ENCODE measurements at places on chromosomes 12 and 14. TPM values are rescaled to one million over a fixed set of nuclear protein-coding genes. Genes with fewer than 3 reads are reported as not detected.

P2RX7 gene
- total RNA-seq = 21.4 TPM

CHGA gene
- total RNA-seq = not detected

RNASE7 gene
- not detected for total RNA-seq

DNA sequence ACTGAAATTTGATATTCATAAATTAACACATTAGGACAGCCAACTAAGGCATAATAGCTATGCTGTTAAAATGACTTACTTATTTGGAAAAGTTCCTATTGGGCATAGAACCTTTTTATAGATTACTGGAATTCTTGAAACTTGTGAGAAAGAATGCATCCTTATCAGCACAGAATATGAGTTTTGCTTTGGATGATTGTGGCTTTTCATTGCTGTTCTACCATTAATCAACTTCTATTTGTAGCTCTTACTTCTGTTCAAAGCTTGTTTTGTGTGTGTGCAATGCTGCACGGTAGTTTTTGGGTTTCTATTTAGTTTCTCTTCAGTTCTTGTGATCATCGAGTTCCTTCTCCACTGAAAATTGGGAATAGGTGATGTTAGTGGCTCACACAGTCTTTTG, 152.4 kb upstream of the PELI2 start:
- no peak overlapping the region for H3K27ac ChIP-seq
- no peak overlapping the region for H3K4me3 ChIP-seq
- H3K27me3 ChIP-seq = peaks cover 19% of the 10 kb centered on the region
- H3K36me3 ChIP-seq = no peaks in the 10 kb centered on the region
- H3K4me1 ChIP-seq = no peaks in the 10 kb centered on the region

DNA sequence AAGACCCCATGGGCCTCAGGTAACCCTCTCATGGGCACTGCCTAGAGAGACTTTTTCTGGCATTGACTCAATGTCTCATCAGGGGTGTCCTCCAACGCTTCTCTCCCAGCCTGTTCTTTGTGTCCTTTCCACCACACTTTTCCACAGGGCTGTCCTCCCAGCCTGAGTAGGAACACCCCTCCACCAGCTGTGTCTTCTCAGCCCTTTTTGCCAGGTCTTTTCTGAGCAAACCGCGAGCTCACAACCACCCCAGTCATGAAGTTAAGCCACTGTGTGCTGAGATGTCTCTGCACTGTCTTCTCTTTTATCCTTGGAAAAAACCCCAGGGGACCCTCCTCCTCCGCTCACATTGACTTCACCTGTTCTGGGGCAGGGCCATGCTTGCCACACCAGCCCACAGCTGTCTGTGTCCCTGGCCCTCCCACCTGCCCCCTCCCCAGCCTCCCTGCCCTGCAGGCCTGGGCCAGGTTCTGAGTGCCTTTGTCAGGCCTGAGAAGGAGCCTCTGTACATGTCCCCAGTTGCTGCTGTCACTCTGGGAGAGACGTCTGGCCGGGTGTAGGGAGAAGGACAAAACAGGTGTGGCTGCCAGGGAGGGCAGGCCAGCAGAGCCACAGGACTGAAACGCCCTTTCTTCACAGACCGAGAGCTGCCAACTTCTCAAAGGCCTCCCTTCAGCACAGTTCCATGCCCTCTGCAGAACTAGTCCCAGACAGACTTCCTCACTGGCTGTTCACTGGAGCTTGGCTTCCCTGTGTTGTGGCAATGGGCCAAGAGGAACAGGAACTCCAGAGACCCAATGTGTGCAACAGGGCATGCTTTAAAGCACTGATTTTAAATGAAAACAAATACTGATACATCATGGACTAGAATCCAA, 50.5 kb upstream of the PNMA1 start:
- H3K27me3 ChIP-seq = no peaks in the 10 kb centered on the region
- peaks cover 67% of the 10 kb centered on the region for H3K4me1 ChIP-seq
- H3K27ac ChIP-seq = no peak overlapping the region
- H3K36me3 ChIP-seq = peaks cover 12% of the 10 kb centered on the region

- peaks cover 48% of the 10 kb centered on the region for H3K4me1 ChIP-seq
- DNase-seq = peak; percentile 53
- peak overlapping the region; percentile 87 for H3K27ac ChIP-seq
- H3K36me3 ChIP-seq = peaks cover 29% of the 10 kb centered on the region
- H3K4me3 ChIP-seq = peak overlapping the region; percentile 72
- H3K27me3 ChIP-seq = no peaks in the 10 kb centered on the region
Observed at GRCh38 chr12:124457287-124458219, 109.9 kb downstream of the NCOR2 start.

- peaks cover 8% of the 10 kb centered on the region for H3K36me3 ChIP-seq
- peaks cover 72% of the 10 kb centered on the region for H3K4me1 ChIP-seq
- no peaks in the 10 kb centered on the region for H3K27me3 ChIP-seq
- no peak overlapping the region for H3K27ac ChIP-seq
Observed at GRCh38 chr12:68178184-68178583, 18.6 kb upstream of the IFNG start.

DNA sequence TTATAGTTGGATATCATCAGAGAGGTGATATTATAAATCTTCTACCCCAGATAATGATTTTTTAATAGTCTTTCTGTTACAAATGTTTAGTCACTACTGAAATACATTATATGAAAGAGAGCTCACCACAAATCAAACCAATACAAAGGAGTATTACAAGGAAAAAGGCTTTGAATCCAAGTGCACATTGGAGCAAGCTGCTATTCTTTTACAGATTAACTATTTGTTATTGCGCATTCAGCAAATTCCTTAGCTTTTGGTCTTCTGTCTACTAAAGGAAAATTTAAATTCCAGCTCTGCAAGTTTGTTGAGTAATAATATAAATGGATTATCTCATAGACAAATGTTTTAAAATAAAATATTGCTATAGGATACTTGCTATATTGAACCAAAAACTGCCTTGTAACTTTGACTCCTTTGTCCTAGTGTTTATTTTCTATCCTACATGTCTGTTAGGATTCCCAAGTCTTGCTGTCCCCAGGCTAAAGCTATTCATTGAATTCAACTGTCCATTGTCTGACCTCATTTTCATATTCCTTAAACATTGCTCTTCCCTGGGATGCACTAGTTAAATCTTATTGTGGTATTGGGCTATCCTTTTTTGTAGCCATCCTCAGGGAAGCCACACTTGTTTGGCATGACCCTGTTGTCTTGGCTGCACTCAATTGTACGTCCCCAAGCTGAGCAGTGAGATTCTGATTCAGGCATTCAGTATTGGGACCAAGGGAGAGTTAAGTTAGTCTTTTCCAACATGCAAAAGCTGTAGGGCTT, 41.5 kb downstream of the PDE3A start:
- DNase-seq = no peak
- H3K4me3 ChIP-seq = no peak overlapping the region
- no peaks in the 10 kb centered on the region for H3K27me3 ChIP-seq
- no peaks in the 10 kb centered on the region for H3K36me3 ChIP-seq
- H3K27ac ChIP-seq = no peak overlapping the region

DNA sequence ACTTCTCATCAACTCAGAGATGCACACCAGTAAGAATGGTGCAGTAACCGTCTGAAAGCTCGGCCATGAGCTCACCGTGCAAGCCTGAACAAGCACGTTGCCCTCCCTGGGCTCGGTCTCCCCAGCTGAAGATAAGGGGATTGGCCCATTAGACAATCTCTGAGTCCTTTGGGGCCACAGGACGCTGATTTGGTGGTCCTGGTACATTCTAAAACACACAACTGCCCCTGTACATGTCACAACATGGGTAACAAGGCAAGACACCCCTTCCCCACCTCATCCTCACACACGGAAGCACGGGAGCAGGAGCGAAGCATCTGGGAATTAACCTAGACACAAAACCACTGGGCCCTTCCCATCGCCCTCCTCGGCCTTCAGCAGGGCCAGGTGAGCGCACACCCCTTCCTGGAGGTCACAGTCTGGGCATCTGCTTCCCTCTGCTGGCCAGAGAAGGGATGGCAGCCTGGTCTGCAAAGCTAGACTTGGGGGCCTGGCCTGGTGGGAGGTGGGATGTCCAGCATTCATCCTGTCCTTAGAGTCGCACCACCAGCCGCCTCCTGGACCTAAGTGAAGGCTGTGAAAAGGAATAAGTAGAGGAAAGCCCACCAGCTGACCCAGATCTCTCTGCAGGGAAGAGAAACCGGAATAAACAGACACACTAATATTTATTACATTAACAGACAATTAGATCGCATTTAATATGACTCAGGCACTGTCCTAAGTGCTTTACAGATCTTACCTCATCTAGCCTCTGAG, 18.9 kb upstream of the SMUG1 start:
- H3K27me3 ChIP-seq = peaks cover 39% of the 10 kb centered on the region
- H3K36me3 ChIP-seq = no peaks in the 10 kb centered on the region
- H3K4me3 ChIP-seq = no peak overlapping the region
- H3K4me1 ChIP-seq = peaks cover 8% of the 10 kb centered on the region
- peak overlapping the region; percentile 36 for H3K27ac ChIP-seq
- DNase-seq = peak; percentile 81

DNA sequence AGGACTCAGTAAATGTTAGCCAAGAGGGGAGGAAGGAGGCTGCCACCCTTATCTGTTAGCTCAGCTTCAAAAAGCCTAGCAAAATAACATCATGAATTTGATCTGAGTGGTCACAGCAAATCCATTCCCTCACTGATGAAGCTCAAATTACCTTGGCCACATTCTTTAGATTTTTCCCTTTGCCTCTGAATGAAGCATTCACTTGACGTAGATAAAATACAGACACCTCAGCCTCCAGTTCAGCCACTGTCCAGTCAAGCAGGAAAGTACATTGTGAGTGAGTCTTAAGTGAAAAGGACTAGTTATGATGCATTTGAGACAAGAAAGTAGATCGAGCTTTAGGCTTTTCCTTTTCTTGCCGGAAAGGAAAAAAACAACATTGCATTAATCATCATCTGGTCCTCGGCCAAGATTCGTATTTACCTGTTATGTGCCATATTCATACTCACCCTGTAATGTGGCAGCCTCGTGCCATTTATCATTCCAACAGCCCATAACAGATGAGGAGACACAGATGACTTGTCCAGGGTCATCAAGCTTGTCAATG, 146.5 kb downstream of the ETV6 start:
- DNase-seq = no peak
- H3K4me3 ChIP-seq = no peak overlapping the region
- no peak overlapping the region for H3K27ac ChIP-seq
- H3K36me3 ChIP-seq = peaks cover 29% of the 10 kb centered on the region
- peaks cover 22% of the 10 kb centered on the region for H3K4me1 ChIP-seq

All from activated CD4-positive, alpha-beta T cell treated with anti-CD3 and anti-CD28 coated beads, Interleukin-2, amount 10 ng/mL, durations not matched to agents 7 days and 5 days (primary cell).